ENCODE measurements at places on chromosomes 4 and X.

DNA sequence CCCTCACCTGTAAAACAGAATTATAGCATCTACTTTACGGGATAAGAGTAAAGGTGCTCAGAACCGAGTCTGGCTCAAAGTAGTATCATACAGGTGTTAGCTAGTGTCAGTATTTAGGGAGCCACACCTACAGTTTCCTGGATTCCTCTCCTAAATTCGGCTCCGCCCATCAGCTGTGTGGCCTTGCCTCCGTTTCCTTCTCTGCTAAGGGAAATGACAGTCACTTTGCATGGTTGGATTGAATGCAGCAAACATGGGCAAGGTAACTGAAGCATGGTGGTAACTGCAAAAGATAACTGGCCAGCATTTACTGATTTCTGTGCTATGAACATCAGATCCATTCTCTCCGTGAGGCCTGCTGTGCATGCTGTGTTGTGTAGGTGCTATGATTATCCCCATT, 2.8 kb downstream of the PPP1R3F start:
- DNase-seq, result no peak

- no peak for DNase-seq
These were observed 1074.2 kb downstream of the STIM2 start for GRCh38 chr4:27934871-27935270.

DNA sequence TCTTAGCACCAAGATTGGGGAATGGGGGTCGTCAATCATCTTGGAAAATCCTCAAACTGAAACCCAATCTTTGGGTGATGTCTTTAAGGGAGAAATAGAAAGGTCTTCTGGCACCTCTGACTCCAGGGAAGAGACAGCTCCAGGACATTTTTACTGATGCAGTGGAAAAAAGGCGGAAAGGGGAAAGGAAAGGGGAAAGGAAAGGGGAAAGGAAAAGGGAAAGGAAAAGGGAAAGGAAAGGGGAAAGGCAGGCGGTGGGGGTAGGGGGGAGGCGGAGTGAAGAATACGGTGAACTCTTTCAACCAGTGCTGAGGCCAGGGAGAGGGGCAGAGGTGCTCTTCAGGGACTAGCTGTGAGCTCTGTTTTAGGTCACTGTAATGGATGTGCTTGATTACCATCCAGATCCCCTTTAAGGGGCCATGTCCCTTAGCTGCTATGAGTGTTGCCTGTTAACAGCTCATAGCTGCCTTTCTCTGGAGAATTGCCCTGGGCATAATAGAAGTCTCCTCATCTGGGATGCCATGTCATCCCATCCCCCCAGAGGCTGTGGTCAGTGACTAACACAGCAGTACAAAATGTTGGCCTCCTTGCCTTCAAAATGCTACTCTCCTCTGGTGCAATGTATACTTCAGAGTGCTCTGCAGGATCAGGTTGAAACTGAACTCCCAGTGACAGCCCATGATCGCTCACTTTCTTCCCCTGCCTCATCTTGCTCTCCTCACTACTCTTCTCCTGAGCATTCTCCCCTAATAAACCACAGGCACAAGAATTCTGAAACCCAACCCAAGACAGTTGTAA, 92.4 kb upstream of the AP1S2 start:
- DNase-seq, result no peak

GRCh38 chr4:101254776-101255175, 92.5 kb downstream of the PPP3CA start:
- no peak for DNase-seq

GRCh38 chr4:188110036-188110435, 633 bp upstream of the TRIML2 start:
- no peak for DNase-seq

Measured in ascending aorta (tissue), 2 donors.